ENCODE measurements at places on chromosomes 7 and 10.

DNA sequence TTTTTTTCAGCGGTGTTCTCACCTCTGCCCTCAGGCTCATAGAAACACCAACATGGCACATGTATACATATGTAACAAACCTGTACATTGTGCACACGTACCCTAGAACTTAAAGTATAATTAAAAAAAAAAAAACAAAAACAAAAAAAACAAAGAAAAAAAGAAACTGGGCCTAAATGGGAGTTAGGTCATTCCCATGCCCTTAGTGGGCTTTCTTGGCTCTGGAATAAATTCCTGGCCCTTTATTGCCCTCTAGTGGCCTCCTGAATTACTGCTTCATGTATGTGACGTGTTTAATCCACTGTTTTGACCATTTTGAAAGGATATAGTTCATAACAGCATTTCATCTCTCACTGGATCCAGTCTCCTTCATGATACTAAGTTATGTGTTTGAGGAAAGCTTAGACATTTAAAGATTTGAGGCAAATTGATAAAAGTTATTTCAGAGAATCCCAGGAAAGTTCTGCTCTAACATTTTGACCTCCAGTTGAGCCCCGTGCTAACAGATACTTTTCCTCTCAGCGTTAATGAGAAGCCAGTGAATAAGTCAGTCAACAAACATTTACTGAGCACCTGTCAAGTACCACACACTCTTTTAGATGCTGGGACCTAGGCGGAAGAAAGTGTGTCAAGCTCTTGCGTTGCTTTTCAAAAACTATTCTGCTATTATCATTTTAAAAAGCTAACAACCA, 54.7 kb upstream of the SYPL1 start:
- peak; percentile 83 for DNase-seq

DNA sequence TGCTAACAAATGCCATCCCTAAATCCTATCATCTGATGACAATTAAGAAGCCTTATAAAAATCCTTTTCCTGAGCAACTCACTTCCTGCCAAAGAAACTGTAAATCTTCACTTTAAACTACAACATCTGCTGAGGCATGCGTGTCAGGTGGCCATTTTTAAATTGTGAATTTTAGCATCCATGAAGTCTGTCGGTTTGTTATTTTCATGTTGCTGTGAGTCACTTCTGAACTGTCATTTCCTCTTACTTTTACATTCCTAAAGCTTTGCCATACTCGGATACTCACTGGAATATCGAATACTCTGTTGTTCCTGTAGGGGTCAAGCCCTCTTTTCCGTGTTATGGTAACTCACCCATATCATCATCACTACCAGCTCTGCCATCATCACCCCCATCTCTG, 34.3 kb upstream of the TMEM26 start:
- DNase-seq, result no peak

GRCh38 chr7:113797420-113798010, 121.3 kb downstream of the PPP1R3A start:
- DNase-seq, result no peak

DNA sequence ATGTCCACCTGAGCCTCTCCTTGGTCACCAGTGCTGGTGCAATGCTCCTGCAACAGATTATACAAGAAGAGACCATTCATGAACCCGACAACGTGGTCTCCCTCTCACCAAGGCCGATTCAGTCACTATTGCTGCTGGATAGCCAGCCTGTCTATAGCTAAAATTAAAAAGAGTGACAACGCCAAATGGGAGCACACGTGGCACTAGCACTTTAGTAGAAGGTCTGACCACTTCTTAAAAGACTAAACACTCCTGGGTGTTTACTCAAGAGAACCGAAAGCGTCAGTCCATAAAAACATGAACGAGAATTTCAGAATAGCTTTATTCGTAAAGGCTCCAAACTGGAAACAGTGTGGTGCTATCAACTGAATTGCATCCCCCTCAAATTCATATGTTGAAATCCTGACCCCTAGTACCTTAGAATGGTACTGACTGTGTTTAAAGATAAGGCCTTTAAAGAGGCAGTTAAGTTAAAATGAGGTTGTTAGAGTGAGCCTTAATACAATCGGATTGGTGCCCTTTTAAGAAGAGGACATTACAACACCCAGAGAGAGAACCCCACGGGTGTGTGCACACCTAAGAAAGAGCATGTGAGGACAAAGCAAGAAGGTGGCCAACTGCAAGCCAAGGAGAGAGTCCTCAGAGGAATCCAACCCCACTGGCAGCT, 4.4 kb upstream of the GALNTL5 start:
- DNase-seq, result peak; percentile 5

DNA sequence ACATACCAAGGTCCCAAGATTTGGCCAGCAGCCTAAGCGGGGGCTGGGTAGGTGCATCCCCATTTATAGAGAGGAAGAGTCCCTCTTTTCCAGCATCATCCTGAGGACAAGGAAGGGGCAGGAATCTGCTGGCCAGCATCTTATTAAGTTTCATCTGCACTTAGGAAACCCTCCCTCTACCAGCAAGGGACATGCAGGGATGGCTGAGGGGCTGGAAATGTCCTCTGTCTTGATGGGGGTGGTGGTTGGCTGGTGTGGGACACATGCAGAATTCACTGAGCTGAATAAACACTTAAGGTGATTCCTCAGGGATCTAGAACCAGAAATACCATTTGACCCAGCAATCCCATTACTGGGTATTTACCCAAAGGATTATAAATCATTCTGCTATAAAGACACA, 42.1 kb downstream of the NOD1 start:
- DNase-seq, result no peak

GRCh38 chr10:32377458-32378259, 30.7 kb upstream of the EPC1 start:
- DNase-seq, result peak; percentile 85

DNA sequence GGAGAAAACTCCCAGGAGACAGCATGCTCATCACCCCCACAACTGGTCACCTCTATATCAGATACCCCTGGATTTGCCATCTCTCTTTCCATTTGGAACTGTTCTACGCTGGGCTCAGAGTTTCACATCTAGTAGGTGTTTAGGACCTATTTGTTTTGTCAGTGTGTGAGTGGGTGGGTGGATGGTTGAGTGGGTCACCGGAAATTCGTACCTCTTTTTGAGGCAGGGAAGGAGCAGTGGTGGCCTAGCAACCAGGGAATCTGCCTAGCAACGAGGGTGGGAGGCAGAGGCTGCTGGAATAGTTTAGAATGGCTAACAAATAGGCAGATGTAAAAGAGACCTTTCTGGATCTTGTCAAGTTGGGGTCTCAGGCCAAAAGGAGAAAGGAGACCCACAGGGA, 23.2 kb upstream of the SLF2 start:
- DNase-seq, result no peak

DNA sequence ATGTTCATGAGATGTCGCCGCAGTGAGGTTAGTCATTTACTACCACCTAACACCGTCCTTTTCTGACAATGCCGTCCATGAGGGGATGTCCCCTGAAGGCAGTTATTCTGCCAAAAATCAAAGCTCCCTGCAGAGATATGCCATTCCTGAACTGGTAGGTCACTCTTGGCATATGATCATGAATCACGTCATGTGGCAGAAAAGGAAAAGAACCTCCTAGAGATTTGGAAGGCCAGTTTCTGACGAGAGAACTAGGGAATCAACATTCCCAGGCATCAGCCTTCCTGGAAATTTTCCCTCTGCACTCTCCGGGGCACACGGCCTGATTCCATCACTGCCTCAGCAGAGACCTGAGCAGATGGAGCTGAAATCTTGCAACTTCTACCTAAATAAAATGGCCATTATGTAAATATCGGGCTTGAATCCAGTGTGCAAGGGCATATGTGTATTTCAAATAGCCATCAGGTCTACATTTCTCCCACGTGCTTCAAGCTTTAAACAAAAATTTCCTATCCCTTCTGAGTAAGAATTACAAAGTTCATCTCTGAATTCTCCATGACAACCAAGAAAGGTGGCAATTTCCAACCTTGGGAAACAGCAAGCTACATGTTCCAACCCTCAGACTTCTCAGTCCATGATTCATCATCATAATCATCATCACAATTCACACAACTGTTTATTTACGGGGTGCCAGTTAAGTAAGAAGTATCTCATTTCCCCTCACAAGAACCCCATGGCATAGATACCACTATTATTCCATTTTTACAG, 46.5 kb downstream of the AMPH start:
- no peak for DNase-seq

GRCh38 chr7:107104801-107105200, 60.3 kb downstream of the PRKAR2B start:
- no peak for DNase-seq

DNA sequence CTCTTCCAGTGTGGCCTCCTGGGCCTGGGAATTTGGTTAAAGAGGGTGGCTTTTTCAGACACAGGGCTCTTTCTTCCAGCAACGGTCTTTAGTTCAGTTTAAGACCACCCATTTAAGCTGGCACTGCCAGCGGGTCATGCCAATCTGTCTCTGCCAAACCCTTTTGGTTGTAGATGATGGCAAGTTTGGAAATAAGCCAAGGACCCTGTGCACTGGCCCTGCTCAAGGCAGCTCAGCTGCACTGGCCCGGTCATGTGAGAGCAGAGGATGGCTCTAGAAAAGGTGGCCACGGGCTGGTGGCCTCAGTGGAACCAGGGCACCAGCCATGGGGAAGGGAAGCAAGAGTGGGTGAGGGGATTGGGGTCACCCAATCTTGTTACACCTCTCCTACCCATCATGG, 294.1 kb downstream of the GLRX3 start:
- DNase-seq, result no peak

DNA sequence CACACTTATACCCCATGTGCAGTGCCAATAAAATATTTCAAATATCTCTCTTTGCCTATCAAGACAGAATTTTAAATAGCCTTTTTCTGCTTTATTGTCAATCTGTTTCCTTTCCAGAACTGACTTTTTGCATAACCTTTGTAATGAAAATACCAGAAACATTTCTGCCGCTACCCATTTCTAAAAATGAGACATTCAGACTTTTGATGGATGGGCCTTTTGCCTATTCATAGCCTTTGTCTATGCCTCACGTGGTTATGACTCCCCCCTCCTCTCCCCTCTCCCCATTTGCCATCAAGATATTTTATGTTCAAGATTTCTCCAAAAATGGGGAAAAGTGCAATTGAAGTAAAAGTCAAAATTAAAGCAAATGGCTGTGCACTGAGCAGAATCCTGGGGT, 5.9 kb downstream of the PPP1R17 start:
- no peak for DNase-seq

GRCh38 chr10:23614483-23614882, 175.6 kb downstream of the OTUD1 start:
- DNase-seq, result no peak

- DNase-seq, result no peak
Observed at GRCh38 chr10:110035070-110035921, 27.5 kb downstream of the ADD3 start.

Data from hematopoietic multipotent progenitor cell treated with erythropoietin and hydrocortisone succinate and interleukin-3 and kit ligand, for 6 days (in vitro differentiated cells).